ENCODE measurements at places on chromosomes 12 and 14.

DNA sequence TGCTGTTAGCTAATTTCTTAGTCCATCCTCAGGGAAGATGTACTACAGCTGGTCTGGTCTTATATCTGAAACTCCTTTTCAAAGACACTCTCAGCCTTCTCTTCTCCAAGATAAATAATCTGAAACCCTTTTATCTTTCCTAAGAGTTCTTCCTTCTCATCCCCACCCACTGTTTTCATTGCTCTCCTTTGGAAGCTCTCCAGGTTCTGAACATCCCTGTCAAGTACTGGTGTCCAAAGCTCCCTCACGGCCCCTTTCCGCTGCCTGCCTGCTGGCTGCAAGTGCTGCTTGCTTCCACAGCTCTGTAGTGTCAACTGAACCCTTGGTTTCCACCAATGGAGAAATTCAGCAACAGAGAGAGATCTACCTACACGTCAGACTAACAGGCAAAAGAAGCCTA is 6.6 kb upstream of the SLC6A13 start:
- no peak for DNase-seq

DNA sequence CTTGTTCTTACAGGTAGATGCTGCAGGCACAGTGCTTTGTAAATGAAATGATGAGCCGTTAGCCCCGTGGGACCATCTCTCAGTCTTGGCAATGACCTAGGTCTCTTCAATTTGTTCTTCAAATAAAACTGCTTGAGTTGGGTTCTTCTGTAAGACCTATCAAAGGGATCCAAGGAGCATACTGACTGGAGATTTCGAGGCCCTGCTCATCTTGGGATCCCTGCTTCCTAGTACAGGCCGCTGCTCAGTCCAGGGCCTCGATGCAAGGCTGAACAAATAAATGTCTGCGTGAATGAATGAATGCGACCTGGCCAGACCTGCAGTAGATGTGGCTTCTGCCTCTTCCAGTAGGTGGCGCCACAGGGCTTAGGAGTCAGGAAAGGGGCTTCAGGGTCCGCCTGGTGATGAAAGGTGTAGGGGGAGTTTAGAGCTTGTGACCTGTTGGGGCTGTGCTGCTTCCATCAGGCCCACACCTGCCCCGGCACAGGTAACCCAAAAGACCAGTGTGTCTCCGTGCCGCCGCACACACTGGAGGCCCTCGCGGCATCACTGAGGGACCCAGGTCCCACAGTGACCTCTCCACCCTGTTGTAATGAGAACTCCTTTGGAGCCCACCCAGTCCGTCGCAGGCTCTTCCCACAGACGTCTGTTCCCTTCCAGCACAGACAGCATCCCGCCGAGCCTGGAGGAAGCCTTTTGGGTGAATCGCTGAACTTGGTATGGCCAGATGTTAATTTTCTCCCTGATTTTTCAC is 4.4 kb downstream of the CACNA1C start:
- DNase-seq = peak; percentile 68

- DNase-seq = no peak
These were observed 4.7 kb upstream of the KANSL2 start for GRCh38 chr12:48686615-48687334.

GRCh38 chr12:109518820-109519665 is 41.6 kb downstream of the UBE3B start:
- DNase-seq = peak; percentile 67

DNA sequence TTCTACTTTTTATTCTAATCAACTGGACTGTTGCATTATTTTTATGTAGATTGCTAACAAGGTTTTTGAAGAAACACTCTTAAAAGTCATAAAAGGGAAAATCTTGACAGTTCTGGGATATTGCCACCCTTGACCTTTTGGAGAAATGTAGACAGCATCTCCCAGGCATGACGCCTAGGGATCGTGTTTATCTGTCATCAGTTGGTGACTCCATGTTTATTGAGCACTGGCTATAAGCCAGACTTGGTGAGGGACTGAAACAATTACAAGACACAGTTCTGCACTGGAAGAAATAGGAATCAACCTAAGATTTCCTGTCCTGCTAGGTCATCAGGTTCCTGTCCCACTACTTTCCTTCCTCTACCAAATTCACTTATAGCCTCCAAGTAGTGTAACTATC is 34.5 kb downstream of the HMGA2 start:
- no peak for DNase-seq

GRCh38 chr12:55705782-55706402 is 1.8 kb downstream of the ITGA7 start:
- no peak for DNase-seq

- no peak for DNase-seq
These were observed 143.3 kb upstream of the BCL2L14 start for GRCh38 chr12:11927286-11927935.

- DNase-seq = no peak
These were observed 7.7 kb upstream of the PPTC7 start for GRCh38 chr12:110590806-110591326.

DNA sequence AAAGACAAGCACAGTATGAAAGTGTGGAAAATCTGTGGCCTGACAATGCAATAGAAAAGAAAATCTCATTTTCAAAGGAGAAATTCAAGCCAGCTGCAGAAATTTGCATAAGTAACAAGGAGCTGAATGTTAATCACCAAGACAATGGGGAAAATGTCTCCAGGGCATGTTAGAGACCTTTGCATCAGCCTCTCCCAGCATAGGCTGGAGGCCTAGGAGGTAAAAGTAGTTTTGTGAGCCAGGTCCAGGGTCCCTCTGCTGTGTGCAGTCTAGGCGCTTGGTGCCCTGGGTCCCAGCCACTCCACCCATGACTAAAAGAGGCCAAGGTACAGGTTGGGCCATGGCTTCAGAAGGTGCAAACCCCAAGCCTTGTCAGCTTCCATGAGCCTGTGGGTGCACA is 58.3 kb downstream of the TESPA1 start:
- DNase-seq = no peak

DNA sequence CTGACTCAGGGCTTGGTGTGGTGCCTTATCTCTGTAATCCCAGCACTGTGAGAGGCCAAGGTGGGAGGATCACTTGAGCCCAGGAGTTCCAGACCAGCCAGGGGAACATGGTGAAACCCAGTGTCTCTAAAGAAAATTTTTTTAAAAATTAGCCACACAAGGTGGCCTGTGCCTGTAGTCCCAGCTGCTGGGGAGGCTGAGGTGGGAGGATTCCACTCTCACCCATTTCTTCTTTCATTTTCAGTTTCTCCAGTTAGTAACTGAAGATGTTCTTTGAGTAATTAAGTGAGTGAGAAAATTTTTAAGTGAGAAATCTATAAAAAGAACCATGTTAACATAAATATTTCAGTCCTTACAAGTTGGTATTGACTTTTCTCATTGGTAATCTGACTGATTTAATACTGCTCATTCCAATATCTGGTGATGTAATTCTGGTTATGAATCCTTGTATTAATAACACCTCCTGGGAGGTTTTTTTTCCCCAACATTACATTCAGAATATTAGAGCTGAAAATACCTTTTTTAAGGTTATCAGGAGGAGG is 6.1 kb downstream of the METTL3 start:
- peak; percentile 35 for DNase-seq

- DNase-seq = no peak
These were observed 407.0 kb upstream of the MGAT4C start for GRCh38 chr12:86663173-86663572.

- no peak for DNase-seq
These were observed 334.6 kb upstream of the FKBP4 start for GRCh38 chr12:2460051-2460670.

DNA sequence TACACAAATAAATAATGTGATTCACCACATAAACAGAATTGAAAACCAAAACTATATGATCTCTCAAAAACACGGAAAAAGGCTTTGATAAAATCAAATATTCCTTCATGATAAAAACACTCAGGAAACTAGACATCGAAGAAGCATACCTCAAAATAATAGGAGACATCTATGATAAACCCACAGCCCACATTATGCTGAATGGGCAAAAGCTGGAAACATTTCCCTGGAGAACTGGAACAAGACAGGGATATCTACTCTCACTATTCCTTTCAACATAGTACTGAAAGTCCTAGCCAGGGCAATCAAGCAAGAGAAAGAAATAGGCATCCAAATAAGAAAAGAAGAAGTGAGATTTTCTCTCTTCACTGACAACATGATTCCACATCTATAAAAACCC is 371.5 kb upstream of the ATXN7L3B start:
- no peak for DNase-seq

- DNase-seq = no peak
These were observed 350.0 kb downstream of the GALC start for GRCh38 chr14:87643005-87643404.

- no peak for DNase-seq
These were observed 1.2 kb upstream of the COX14 start for GRCh38 chr12:50110762-50111351.

- no peak for DNase-seq
These were observed 112.0 kb downstream of the ANO6 start for GRCh38 chr12:45327823-45328383.

- DNase-seq = no peak
These were observed 347.9 kb downstream of the BCAT1 start for GRCh38 chr12:24600996-24601395.

DNA sequence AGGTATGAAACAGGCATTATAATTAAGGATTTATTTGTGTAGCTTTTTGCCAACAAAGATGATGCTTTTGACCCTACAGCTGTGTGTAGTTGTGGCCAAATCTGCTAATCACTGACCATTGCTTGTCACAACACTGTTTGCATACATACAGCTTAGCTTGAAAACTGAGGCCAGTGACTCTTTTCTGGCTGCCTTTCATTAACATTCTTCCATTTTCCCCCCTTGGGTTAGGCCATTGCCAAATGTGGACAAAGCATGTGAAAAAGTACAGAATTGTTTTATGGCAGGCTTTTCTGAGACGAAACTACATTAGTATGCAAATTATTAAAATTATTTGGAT is 263.3 kb downstream of the SLC16A7 start:
- no peak for DNase-seq

- peak; percentile 2 for DNase-seq
These were observed 389.7 kb upstream of the FAR2 start for GRCh38 chr12:28759333-28759732.

DNA sequence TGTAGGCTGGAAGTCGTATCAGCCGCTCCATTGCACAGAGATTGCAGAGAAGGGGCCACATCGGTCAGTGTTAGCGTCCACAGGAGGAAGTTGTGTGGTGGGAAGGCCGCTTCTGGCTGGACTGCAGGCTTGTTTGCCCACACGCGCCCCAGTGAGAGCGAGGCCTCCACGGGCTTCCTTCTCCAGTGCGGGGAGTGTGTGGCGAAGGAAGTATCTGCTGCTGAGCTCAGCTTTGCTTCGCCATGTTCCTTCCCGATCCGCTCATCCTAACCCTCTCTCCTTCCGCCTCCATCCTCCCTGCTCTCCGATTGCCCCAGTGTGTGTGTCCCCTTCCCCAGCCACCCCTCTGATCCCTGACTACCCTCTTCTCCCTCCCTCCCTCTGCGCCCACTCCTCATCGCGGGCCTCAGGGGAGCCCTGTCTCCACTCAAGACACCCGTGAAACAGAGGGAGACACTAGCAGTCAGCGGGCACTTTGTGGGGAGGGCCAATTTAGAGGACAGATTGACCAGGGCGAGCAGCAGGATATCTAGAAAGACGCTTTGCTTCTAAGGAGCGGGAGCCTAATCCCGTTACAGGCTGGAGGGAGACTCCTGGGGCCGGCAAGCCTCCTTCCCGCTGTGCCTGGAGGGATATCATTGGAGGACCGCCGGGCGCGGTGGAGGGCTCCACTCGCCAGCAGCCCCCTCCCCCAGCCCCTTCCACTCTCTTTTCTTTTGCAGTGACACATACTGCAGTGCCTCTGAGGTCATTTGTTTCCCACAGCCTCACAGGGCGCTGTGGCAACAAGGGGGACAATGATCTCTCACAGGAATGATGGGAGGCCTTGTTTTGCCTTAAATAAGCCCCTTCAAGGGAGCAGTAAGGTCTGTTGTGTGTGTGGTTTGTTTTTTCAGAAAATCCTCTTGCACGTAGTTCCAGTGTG is 428.8 kb downstream of the ZFP36L1 start:
- no peak for DNase-seq

- DNase-seq = no peak
These were observed 6.9 kb downstream of the PAH start for GRCh38 chr12:102910137-102910536.

- no peak for DNase-seq
These were observed 126.6 kb downstream of the CHST11 start for GRCh38 chr12:104583301-104583700.

DNA sequence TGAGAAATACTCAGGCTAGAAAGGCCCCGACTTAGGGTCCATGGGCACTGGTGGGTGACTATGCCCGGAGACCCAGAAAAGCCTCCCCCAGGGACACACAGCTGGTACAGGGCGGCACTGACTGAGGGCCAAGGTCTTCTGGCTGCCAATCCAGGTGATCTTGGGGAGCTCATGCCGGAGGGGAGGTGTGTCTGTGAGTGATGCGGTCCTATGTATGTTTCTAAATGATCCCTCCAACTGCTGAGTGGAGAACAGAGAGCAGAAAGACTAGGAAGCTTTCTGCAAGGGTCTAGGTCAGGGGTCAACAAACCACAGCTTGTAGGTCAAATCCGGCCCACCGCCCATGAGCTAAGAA is 391 bp downstream of the SERPINA4 start:
- no peak for DNase-seq

GRCh38 chr12:19014240-19014639 is 115.3 kb upstream of the PLEKHA5 start:
- no peak for DNase-seq

- DNase-seq = peak; percentile 21
These were observed 103.5 kb upstream of the BCAT1 start for GRCh38 chr12:25052196-25052913.

DNA sequence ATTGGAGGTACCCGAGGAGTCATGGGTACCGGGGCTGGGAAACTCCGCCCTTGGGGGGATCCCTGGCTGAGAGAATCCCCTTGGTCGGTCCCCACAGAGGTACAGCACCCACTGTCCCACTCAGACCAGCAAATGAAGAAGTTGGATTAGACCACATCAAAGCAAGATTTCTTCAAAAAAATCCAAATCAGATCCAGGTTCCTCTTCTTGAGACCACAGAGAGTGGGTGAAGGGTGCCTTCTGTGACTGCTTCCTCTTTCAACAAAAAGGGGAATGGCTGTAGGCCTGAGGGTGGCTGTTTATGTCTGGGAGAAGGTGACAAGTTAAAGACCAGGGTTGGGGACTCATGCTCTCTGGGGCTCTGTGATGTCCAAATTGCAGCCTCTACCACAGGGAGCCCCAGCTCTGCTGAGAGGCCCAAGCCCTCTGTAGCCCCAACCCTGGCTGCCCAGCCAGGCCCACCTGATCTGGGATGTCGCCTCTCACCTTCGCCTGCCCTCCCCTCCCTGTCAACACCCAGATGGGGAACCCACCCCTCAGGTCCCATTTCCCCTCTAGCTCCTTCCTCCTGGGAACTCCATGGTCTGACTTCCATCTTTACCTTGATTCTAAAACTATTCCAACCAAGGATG is 50.9 kb downstream of the ZFP36L1 start:
- no peak for DNase-seq

DNA sequence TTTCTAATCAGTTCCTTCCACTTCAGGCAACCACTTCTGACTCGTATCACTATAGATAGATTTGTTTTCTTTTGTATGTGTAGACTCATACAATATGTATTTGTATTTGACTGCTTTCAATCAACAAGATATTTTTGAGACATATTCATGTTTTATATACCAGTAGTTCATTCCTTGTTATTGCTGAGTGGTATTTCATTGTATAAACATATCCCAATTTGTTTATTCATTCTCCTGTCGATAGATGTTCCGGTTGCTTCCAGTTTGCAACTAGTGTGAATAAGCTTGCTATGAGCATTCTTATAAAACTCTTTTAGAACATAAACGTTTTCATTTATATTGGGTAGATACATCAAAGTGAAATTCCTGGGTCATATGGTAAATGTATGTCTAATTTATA is 119.2 kb downstream of the FIGNL2 start:
- DNase-seq = no peak

All from stimulated activated CD4-positive, alpha-beta T cell treated with anti-CD3 and anti-CD28 coated beads, Interleukin-15, amount 100 ng/mL, for 24 hours (primary cell).